ENCODE measurements at places on chromosomes 13 and 19.

DNA sequence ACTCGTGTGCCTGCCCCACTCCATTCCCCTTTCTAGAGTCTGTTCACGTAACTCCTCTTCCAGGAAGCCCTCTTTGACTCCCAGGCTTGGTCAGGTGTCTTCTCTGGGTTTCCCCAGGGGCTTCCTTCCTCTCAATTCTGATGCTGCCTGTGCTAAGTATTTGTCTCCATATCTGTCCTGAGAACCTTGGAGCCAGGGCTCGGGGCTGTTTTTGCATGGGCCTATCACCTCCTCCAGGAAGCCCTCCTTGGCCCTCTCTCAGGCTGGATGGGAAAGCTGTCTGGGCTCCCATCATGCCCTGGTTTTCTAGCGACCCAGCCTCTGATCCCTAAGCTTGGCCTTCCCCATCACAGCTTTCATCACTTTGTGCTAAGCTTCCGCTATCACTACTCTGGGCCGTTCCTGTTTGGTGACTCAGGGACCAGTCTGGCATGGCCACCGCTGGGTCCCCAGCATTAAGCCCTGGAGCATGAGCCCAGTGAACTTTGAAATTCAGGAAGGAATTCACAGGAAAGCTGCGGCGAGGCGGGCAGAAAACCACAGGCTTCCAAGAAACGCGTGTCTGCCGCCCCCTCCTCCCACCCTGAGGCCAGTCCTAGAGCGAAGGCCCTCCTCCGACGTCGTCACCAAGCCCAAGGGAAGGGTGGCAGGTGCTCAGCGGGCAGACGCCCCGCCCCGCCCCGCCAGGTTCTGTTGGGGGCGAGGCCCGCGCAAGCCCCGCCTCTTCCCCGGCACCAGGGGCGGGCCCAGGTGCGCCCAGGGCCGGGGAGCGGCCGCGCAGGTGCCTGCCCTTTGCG is 486 bp upstream of the SPINT2 start:
- no peak for DNase-seq

DNA sequence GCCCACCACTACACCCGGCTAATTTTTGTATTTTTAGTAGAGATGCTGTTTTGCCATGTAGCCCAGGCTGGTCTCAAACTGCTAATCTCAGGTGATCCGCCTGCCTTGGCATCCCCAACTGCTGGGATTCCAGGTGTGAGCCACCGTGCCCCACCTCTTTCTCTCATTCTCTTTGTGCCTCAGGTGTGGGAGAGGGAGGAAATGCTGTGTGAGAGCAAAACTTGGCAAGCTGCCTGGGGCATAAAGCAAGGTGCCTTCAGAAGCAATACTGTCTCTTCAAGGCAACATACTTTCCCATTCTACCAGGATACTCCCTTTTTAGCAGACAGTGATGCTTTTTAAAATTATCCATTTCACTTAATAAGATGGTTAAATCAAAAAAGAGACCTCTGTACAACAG is 53.2 kb upstream of the RFC3 start:
- DNase-seq = no peak

GRCh38 chr19:56740501-56740900 is 68.9 kb upstream of the ZNF835 start:
- no peak for DNase-seq

DNA sequence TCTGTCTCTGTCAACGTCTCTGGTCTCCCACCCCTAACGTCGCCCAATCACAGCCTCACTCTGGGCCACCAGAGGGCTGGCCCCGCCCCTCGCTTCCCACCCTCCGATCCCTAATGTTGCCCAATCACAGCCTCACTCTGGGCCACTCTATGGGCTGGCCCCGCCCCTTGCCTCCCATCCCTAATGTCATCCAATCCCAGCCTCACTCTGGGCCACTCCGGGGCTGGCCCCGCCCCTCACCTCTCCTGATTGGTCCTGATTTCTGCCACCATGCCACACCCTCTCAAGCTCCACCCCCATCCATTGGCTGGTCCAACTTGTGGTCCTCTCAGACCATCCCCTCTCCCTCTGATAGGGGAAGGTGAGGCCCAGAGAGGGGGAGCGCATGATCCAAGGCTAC is 24.9 kb downstream of the CELF5 start:
- DNase-seq = no peak

DNA sequence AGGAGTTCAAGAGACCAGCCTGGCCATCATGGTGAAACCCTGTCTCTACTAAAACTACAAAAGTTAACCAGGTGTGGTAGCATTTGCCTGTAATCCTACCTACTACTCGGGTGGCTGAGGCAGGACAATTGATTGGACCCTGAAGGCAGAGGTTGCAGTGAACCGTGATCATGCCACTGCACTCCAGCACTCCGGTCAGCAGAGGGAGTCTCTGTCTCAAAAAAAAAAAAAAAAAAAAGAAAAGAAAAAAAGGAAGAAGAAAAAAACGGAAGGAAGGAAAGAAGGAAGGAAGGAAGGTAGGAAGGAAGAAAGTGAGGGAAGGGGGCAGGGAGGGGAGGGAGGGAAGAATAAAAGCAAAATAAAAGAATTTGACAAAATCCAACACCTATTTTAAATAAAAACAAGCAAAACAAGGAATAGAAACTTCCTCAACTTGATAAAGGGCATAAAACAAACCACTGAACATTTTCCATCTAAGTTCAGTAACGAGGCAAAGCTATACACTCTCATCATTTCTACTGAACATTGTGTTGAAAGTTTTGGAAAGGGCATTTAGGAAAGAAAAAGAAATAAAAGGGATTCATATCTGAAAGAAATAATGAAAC is 411.6 kb upstream of the SLITRK5 start:
- no peak for DNase-seq

DNA sequence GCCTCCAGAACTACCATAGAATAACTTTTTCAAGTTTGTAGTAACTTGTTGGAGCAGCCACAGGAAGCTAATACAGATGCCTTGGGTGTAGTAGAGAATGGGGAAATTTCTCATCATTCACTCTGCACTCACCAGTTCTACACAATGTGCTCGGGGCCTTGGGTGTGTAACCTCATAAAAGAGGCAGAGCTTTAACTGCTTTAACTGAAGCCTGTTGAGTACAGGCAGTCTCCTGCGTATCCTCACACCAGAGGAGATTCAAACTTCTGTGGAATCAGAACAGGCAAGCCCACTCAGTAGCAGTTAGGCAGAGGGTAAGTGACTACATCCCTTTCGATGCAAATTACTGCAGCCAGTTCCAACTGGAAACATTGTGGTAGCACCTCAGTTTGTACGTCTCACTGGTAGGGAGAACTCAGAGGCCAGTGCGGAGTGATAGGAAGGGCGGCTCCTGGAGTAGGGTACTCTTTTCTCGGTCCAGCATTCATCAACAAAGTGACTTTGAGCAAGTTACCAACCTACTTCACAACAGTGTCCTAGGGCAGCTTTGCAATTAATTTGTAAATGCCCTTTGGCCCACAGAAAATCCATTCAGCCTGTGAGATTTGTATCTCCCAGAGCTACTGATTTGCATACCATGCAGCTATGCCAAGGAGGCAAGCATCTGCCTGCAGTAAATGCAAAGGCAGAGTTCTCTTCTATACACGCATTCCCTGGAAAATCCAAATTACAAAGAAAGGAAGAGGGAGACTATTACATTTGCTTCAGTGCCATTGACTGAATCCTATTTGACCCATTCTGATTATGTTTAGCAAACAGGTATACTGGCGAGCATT is 904.3 kb downstream of the DIAPH3 start:
- no peak for DNase-seq

- DNase-seq = no peak
Measured at GRCh38 chr13:28495538-28496187, 735 bp upstream of the FLT1 start.

DNA sequence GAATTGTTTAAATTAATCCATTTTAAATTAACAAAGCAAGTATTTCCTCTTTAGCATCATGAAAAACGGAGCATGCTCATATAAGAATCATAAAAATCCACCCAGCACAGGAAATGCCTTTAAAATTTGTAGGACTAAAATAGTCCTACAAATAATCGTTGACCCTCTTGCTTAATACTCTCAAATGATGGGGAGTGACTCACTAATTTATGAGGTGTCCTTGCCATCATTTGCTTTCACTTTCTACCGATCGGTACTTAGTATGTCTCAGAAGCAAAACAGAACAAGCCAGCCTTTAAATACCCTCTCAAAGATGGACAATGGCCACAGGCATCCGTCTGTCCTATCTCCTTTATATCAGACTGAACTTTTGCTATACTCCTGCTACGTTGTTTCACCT is 97.2 kb downstream of the SUCLA2 start:
- no peak for DNase-seq

- no peak for DNase-seq
Measured at GRCh38 chr13:50948601-50949000, 39.0 kb downstream of the RNASEH2B start.

DNA sequence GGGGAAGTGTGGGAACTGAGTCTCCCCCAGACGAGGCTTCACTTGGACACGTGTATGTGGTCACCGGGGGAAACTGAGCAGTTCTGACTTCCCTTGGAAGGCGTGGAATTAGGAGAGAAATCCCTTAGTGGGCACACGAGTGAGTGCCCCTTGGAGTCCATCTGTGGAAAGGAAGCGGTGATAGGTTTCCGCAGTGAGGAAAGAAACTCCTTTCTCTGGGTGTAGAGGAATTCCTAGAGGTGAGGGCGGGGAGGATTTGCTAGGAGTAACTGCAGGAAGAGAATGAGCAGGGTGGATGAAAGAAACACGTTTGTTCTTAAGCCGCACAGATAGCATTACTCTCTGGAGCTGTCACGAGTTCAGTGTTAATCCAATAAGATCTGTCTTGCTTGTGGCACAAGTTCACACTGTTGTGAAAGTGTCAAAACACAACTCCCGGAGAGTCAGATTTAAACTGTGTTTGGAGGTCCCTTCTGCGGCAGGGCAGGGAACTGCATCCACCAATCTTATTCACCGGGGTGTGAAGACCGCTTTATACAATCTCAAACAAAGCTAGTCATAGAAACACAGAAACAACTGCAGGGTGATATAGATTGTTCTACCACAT is 1.2 kb downstream of the KL start:
- peak; percentile 78 for DNase-seq

GRCh38 chr19:46866407-46867136 is 5.8 kb downstream of the ARHGAP35 start:
- no peak for DNase-seq

DNA sequence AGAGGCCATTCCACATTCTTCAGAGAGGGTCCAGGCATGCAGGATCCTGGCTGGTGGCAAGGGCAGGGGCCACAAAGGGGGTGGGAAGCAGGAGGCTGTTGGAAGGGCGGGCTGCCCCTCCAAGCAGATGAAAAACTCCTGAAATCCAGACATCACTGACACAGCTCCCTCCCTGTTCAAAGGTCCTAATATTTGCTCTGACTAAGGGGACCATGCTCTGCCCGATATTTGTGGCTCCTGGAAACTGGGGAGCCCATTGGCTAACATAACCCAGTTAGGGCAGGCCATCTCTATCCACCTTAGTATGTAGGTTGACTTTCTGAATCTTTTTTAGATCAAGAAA is 3.3 kb upstream of the CDX2 start:
- no peak for DNase-seq

DNA sequence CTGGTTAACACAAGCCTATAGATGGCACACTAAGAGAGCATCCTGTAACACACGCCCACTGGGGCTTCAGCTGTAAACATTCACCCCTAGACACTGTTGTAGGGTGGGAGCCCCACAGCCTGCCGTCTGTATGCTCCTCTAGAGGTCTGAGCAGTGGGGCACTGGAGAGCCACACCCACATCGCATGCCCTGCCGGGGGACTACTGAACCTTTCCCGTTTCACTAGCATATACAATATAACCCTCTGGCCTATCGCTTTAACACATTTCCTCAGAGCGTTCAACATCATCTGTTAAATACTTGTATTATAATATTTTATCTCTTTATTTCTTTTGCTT is 73.4 kb downstream of the PCDH9 start:
- no peak for DNase-seq

DNA sequence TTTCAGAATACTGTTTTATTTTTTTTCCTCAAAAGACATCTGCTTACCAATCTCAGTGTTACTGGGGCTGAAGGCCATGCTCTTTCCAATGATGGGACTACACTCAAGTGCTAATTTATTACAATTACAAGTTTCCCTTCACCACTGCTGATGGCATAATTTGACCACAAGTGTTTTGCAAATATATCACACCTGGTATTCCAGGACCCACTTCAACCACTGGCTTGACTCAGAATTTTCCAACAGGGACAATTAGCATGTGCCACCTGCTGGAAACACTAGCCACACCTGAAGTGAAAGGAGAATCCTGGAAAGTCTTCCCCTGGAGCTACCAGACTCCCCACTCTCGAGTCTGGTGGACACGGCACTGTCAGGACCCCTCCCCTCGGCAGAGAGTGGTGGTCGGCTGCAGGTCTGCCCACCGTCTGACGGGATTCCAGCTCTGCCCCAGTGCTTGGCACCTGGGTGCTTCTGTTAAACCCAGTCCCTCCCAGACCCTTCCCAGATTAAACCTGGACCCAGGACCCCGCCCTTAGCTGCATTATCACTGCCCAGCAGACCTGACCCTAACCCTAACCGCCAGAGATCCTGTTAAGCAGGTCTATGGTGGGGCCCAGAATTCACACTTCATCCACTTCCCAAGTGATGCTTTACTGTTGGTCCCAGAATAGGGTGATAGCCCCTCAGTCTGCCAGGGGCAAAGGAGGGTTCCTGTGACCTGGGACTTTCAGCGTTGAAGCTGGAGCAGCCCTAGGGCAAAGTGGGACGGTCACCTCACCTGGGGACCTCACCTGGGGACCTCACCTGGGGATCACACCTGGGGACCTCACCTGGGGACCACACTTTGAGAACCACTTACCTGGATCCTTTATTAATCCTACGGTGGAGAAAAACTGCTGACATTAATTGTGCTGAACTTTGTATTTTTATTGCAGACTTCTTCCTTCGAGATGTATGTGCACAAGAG is 17.6 kb upstream of the RASA3 start:
- no peak for DNase-seq

- DNase-seq = no peak
Measured at GRCh38 chr13:76425935-76426334, 460.3 kb downstream of the KCTD12 start.

GRCh38 chr19:44811122-44811419 is 2.2 kb downstream of the BCAM start:
- no peak for DNase-seq

- DNase-seq = no peak
Measured at GRCh38 chr13:44191504-44192171, 182.0 kb upstream of the SERP2 start.

DNA sequence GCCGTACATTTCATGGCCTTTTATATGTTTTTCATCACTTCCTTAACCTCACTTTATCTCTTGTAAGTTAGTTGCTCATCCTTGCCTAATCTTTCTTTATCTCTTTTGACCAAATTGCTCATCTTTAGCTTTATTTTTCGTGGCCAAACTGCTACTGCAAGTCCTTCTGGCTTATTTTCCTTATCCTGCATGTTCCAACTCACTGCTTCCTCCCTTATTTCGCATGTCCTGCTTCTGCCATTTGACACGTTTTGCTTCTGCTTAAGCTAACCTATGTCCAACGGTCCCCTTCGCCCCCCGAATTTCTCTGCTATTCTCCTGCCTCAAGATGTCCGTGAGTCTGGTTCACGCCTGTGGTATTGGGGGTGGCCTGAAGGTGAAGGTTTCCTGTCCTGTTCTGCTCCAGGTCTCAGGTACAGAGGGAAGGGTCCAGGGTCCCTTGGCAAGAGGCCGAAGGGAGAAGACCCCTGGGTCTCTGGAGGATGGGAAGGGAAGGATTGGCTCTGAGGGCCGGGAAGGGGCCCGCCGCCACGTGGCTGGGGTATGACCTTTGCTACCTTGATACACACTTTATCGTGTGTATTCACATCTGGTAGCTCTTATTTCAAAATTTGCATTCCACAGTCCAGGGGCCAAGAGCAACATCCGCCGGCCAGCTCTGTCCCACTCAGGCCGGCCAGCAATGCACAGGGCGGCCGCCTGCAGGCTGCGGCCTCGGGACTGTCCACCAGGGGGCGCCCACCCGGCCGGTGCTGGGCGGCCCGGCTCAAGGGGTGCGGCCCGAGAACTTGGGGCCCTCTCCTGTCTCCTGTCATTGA is 2.9 kb upstream of the C19orf85 start:
- peak; percentile 86 for DNase-seq

Data from sciatic nerve (tissue), 2 donors.